ENCODE measurements at places on chromosomes 2 and 18.

DNA sequence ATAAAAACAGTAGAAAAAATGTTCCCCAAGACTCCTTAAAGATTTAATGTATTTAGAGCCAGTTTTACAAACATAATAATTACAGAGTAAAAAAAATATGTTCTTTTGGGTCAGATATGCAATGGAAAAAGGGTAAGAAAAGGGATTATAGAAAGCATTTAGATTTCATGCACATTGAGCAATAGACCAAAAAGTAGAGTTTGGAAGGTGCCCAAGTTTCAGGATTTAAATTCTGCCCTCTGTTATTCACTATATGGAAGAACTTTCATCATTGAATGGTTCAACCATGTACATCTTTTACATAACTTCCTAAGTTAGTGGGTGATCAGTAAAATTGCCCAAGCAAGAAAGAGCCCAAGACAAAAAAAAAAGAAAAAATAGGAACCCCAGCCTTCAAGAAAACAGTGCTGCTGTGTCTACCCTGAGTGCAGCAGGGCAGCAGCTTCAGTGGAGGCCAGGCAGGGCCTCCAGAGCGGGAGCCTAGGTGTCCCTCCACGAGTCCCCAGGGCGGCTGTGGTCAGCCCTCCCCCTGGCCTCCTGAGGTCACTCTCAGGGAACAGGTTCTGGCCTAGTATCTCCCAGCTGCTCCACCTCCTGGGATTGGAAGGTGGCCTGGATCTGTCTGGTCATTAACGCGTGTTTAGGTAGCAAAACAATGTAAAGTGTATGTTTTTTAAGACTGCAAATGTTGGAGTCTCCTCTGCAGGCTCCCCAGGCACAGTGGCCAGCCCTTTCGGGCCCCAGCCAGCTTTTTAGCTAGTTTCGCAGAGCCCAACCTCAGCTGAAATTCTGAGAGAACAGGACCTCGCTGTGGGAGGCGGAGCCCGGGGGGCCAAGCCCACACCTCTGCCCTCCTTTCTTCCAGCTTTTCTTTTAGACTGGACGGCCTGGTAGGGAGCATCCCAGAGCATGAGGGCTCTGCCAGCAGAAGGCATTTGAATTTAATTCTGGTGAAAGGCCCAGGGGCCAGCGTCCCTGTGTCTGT, 77.3 kb downstream of the TEX51 start:
- DNase-seq, result no peak

- no peak for DNase-seq
These were observed 308.1 kb downstream of the GBX2 start for GRCh38 chr2:235860111-235860510.

DNA sequence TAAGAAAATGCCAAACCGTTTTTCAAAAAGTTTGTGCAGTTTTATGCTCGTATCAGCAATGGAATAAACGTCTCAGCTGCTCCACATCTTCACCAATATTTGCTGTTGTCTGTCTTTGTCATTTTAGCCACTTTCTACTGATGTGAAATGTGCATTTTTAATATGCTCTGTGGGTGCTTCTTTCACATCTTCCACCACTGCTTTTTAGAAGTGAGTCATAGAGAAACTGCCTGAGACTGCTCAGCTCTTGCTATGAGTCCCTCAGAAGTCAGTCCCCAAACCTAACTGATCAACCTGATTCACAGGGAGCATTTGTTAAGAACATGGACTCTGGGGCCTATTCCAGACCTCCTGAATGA, 41.0 kb upstream of the EPC2 start:
- DNase-seq, result peak; percentile 65

DNA sequence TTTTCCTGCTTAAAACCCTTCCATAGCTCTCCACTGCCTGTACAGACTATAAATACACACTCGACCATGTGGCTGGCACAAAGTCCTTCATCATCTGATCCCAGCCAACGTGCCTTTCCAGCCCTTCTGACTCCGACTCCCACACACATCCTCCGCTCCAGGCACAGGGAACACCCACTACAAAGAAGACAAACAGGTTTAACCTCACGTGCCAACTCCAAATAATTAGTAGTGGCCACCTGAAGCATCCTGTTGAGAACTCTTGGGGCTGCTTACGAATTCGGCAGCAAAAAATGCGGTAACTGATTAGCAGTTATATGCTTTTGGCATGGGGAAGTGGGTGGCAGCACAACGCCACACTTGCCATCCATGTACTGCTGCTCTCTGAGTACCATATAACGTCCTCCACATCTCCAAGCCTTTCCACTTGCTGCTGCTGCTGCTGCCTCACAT, 12.1 kb downstream of the SPIRE1 start:
- no peak for DNase-seq

DNA sequence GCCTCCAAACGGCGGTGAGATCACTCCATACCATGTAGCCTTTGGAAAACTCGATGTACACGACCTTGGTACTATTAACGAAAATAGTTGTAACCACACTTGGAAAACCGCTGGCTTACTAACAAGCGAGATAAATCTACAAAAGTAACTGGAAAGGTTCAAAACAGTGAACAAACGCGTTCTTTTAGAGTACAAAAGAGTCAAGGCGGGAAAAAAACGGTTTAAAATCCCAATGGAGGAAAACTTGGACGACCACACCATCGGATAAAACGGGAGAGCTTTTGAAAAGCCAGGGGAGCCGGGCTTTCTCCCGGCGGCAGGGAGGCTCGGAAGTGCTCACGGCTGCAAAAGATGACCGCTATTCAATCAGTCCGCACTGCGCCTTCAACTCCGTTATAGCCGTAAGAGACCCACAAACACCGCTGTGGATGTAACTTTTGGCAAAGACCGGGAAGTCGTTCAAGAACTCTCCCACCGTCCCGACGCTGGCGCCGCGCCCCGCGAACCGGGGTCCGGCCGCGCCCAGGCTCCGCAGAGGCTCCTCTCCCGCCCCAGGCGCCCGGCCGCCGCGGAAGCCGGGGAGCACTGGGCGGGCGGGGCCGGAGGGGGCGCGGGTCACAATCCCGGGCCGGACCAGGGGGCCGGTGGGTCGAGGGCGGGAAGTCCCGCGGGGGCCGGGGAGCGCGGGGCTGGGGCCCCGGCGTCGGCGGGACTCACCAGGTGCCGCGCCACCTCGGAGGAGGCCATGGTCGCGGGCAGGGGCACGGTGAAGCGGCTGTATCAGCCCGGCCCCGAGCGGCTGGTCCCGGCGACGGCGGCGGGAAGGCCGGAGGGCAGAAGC, 465 bp downstream of the SEPTIN10 start:
- no peak for DNase-seq

Data from T-helper 2 cell treated with Interferon-gamma antibody and Interleukin-4, amounts not matched to agents 5 μg/mL and 100 μg/mL, for 36 hours (primary cell).